ENCODE measurements at places on chromosomes 4 and X.

DNA sequence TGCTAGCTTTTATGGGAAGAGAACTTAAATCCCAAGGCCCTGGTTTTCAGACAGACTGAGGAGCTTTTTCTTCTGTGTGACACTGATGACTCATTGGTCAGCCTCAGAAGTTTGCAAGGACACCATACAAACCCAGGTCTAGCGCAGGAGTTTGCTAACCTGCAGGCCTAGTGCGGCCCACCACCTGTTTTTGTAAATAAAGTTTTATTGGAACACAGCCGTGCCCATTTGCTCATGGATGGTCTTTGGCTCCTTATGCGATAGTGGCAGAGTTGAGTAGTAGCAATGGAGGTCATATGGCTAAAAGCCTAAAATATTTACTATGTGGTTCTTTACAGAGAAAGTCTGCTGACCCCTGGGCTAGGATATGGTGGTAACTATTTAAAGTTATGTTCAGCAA lies 98.3 kb downstream of the STOX2 start:
- no peak for DNase-seq

DNA sequence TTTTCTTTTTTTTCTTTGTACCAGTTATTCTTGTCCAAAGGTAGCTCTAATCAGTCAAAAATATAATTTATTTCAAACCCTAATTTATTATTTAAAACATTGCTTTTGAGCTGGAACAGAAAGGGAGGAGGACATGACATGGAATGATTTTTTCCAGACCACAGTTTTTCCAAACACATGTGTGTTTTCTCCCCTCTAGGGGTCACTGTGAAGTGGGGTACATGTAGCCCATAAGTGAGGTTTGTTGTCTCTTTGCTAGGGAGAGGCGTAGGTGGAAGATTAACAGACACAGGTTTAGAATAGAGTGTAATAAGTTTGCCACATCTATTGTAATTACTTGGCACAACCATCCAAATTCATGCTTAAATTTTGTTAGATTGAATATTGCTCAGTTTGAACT lies 83.0 kb downstream of the TNIP2 start:
- no peak for DNase-seq

DNA sequence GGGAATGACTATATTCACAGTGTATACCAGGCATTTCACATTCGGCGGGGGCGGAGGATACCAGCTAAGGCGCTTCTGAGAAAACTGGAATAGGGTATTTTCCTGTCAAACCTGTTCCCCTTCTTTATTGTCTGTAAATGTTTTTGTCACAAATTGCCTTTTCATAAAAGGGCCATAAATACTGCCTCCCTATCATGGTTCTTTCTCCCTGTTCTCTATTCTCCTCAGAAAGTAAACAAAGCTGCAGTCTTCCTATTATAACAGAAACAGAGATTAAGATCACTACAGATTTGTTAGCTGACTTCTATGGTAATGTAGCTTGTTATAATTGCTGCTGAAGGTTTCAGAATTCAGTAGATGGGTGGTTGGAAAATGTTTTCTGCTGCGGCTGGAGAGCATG lies 32.2 kb downstream of the MID2 start:
- no peak for DNase-seq

- DNase-seq = no peak
Measured at GRCh38 chr4:95155759-95156451, 392.9 kb downstream of the UNC5C start.

GRCh38 chrX:14694611-14695010 lies 165.3 kb downstream of the GLRA2 start:
- no peak for DNase-seq

GRCh38 chr4:80138551-80139538 lies 58.5 kb upstream of the PRDM8 start:
- peak; percentile 28 for DNase-seq

DNA sequence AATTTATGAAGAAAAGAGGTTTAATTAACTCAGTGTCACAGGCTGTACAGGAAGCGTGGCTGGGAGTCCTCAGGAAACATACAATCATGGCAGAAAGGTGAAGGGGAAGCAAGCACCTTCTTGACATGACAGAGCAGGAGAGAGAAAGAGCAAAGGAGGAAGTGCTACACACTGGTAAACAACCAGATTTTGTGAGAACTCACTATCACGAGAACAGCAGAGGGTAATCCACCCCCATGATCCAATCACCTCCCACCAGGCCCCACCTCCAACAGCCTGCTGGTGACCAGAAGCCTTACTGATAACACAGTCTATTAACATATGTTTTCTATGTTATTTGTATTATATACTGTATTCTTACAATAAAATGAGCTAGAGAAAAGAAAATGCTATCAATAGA lies 254.8 kb downstream of the PCDH10 start:
- no peak for DNase-seq

DNA sequence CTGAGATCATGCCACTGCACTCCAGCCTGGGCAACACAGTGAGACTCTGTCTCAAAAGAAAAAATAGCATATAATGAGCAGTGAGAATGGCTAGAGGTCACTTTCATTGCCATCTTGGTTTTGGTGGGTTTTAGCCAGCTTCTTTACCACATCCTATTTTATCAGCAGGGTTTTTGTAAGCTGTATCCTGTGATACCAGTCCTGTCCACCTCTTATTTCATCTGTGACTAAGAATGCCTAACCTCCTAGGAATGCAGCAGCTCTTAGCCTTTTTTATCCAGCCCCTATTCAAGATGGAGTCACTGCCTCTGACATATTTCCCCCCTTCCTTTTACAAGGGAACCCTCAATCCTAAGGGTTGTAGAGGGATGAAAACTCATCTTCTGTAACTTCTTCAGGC lies 26.1 kb upstream of the IGFBP7 start:
- no peak for DNase-seq

DNA sequence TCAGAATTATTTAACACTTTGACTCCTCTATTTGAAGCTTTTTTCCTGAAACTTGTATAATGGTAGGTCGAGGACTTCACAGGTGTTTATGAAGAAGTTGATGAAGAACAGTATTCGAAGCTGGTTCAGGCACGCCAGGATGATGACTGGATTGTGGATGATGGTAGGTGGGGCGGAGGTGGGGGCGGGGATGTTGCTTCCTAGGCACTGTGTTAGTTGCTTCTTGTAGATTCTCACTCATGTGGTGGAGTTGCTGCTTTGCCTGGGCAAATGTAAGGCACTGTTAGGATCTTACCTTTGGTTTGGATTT lies 9.4 kb downstream of the POLA1 start:
- DNase-seq = no peak

GRCh38 chr4:154584259-154584658 lies 6.3 kb downstream of the FGA start:
- no peak for DNase-seq

GRCh38 chr4:61532336-61533000 lies 332.3 kb downstream of the ADGRL3 start:
- DNase-seq = no peak

DNA sequence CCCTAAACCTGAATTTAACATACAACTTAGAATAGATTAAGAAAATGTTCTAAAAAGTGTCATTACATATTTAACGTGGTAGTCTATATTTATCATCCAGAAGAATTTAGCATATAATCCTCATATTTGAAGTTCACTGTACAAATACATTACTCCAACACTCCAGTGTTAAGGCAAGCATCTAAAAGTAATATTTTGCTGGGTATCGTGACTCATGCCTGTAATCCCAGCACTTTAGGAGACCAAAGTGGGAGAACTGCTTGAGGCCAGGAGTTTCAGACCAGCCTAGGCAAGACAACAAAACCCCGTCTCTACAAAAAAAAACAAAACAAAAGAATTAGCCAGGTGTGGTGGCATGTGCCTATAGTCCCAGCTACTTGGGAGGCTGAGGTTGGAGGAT lies 24.8 kb downstream of the LRBA start:
- DNase-seq = no peak

DNA sequence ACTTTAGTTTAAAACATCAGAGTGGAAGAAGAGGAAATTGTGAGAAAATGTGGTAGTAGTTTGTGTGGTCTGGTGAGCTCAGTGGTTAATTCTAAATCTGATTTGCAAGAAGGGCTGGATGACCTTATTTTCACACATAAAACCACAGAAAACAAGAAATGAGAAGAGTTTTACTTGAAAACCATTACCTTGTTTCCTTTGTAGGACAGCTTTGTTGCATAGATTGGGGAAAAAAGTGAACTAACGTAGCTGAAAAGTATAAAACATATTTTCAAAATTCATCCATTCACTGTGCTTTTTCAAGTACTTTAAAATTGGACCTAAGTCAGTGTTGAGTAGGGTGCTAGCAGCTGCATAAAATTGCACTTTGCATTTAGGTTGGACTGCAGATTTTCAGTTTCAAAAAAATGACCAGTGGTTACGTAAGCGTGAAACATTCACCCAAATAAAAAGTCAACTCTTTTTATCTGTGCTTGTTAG lies 211.3 kb downstream of the ARHGAP10 start:
- DNase-seq = no peak

- no peak for DNase-seq
Measured at GRCh38 chr4:99310389-99310788, 10.8 kb downstream of the ADH1B start.

DNA sequence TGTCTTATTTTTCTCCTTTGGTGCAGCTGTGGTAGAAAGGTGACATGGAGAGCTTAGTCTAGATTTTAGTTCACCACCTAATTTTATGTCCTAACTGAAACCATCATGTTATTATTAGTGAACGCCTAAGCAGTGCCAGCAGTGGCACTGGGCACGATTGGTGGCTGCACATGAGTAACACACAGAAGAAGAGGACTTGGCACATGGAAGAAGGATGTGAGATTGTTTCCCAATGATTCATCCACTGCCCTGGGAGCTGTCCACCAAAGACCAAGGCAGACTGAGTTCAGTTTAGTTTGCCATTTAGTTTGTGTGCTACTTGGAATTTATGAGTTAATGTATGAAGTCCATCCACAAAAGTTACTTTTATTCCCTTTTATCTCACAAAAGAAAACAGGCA lies 68.1 kb upstream of the NAP1L5 start:
- DNase-seq = no peak

DNA sequence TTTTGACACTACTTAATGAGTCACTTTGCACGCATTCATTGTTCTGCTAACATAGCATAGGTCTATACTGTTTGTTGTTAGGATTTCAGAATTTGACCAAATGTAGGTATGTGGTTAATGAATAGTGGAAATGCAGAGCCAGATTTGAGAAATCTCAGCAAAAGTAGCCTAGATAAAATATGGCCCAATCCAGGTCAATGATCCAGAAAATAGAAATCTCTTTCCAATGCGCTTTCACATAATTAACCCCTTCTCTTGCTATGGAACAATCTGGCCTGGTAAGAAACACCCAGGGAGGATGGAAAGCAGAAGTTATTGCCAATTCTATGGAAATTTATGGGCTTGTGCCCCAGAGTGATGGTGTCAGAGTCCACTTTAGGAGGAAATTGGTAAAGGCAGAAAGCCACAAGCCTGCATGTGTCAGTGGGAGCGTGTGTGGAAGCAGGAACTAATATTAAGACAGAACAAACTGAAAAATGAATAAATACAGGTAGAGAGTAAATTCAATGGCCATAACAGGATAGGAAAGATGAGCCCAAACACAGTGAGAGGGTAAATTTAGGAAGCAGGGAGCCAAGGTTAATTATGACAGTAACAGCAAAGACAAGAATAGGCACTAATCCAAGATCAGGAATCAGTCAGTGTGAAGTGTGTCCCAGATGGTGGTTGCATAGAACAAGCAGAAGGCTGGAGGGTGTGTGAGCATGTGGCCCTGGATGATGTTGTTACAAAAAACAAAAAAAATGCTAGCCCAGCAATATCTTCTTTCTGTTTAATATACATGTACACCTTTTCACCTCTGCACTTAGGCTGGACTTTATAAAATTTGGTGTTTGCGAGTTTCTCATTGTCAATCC lies 102.9 kb downstream of the SYTL5 start:
- no peak for DNase-seq

DNA sequence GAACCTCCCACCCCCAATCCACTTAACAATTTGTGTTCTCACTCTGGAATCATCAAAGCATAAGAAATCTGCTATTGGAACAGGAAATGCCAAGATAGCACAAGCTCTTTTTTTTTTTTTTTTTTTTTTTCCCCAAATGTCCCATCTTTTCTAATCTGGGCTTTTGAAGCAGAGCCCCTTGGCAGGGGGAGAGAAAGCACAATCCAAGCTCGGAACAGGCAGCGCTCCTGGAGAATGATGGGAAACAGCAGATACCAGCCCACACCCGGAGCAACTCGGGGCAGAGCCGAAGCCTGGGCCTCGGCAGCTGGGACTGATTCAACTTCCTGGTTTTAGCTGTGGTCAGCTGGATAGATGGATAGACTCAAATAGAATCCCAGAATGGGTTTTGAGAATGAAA lies 235.1 kb downstream of the QDPR start:
- DNase-seq = no peak

- no peak for DNase-seq
Measured at GRCh38 chr4:170705907-170706306, 616.2 kb upstream of the AADAT start.

GRCh38 chrX:75230296-75230695 lies 43.6 kb upstream of the UPRT start:
- no peak for DNase-seq

DNA sequence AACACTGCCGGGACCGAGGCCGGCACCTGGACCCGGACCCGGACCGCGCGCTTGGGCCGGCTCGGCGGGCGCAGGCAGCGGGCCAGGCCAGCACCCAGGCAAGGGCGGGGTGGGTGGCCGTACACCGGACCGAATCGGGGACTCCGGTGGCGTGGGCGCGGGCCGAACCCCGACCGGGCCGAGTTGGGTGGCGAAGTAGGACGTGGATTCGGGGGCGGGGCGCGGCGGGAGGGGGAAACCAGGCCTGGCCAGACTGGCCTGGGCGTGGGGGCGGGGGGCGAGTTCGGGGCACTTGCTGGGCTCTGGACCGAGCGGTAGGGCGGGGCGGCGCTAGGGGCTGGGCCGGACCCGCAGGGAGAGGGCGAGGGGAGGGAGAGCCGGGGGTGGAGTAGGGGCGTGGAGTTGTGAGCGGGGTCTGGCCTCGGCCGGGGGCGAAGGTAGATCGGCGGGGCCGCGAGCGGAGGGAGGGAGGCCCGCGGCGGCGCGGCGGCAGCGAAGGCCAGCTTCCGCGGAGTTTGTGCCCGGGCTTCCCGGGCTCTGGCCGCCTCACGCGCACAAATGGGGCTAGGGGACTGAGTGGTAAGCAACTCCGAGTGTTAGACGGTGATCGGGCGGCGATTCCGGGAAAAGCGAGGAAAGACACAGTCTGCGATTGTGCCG lies 1.8 kb upstream of the BCORL1 start:
- no peak for DNase-seq

- DNase-seq = no peak
Measured at GRCh38 chr4:99800332-99801004, 16.2 kb upstream of the DAPP1 start.

DNA sequence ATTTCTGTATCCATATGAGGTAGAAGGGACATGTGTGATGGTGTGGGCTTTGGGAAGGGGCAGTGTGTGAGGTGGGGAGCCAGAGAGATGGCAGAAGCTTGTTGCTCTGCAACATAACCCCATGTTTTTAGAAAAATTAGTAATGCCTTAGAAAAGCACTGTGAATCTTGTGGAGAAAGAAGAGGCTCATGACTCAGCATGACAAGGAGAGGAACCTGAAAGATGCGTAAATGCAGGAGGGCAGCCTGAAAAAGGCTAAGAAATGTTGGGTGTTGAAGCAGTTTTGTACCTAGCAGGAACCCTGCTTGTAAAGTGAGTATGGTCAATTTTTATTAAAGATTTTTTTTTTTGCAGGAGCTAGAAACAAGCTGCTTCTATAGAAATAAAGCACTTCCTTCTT lies 59.8 kb downstream of the ARSJ start:
- DNase-seq = no peak

Measured in stimulated activated CD4-positive, alpha-beta T cell treated with anti-CD3 and anti-CD28 coated beads, Interleukin-2, amount 100 ng/mL, for 48 hours (primary cell).